ENCODE measurements at places on chromosomes 5 and 9.

GRCh38 chr9:136245219-136246150 lies at the start of gene QSOX2:
Gene QSOX2 (minus strand): TSS chr9:136245812. CDS start chr9:136245803, 9 bp downstream.
- peak; percentile 83 for DNase-seq

DNA sequence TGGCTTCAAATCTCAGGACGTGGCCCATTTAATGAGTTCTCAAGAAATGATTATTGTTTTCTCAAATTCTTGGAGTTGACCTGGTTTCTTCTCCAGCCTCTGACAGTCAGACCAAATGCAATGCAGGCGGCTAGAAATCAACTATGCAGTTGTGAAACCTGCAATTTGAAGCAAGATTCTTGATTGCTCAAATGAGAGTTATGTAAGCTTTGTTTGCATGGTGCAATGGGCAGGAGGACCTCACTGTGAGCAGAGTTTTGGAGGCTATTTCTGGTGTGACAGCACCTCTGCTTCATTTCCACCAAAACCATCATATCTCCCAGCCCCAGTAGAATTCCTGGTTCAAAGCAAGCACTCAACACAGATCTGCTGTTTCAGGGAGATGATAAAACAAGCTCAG lies 500.0 kb upstream of the KLF4 start:
- DNase-seq, result no peak

DNA sequence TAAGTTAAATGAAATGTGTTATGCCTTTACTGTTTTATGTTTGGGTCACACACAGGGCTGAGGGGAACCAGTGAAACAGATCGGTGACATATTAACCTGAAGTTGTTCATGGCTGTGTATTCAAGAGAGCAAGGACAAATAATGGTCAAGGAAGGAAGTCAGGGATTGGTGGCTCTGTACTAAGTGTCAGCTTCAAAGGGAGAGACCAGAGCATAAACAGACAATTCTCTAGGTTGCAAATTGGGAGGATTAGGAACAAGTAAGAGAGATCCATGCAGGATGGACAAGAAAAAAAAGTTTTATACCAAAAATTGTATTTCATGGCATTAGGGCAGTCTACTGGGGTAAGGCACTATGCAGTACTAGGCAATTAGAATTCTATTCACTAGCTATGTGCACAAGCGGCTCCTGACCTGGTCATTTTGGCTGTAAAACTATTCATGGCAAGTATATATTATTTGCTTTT lies 156.3 kb downstream of the PLPPR1 start:
- DNase-seq, result no peak

GRCh38 chr5:163727028-163727427 lies 221.6 kb downstream of the MAT2B start:
- no peak for DNase-seq

- no peak for DNase-seq
Observed at GRCh38 chr5:121384359-121384758, 467.3 kb upstream of the FTMT start.

GRCh38 chr5:54539001-54539400 lies 21.4 kb downstream of the SNX18 start:
- DNase-seq, result no peak

DNA sequence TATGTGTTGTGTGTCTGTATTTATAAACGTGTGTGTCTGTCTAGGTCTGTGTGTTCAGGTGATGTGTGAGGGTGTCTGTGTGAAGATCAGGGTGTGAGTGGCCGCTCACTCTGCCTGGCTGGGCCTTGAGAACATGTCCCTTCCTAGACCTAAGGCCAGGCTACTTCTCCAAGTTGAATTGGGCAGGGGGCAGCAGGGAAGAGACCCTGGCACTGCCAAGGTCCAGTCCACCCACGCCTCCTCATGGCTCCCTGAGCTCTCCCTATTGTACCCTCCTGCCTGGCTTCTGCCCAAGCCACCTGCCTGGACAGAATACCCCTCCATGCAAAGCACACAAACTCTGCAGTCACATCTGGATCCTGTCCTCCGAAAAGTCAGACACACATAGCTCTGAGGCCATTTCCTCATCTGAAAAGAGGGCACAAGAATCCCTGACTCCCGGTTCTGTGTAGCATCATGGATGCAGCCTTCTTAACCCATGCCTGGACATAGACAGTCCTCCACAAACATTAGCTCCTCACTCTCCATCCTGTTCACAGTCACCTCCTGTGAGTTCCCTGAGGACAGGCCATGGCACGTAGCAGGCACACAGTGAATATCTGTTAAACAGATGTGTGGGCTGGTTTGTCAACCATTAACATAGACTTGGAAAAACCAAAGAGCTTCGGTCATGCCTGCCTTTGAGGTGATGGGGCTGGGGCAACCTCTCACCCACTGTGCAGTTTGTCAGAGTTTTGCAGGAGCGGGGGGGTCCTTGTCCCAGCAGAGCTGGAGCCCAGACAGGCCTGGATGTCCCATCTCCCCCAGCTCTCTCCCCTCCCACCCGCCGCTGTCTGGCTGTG lies 167.8 kb upstream of the MVB12B start:
- no peak for DNase-seq

- peak; percentile 95 for DNase-seq
Observed at GRCh38 chr9:34989003-34989945, at the start of gene DNAJB5. Gene DNAJB5 (plus strand): TSS chr9:34989745. CDS start chr9:34990631, 886 bp downstream.

- DNase-seq, result no peak
Observed at GRCh38 chr5:180486636-180487149, 7.5 kb upstream of the CNOT6 start.

DNA sequence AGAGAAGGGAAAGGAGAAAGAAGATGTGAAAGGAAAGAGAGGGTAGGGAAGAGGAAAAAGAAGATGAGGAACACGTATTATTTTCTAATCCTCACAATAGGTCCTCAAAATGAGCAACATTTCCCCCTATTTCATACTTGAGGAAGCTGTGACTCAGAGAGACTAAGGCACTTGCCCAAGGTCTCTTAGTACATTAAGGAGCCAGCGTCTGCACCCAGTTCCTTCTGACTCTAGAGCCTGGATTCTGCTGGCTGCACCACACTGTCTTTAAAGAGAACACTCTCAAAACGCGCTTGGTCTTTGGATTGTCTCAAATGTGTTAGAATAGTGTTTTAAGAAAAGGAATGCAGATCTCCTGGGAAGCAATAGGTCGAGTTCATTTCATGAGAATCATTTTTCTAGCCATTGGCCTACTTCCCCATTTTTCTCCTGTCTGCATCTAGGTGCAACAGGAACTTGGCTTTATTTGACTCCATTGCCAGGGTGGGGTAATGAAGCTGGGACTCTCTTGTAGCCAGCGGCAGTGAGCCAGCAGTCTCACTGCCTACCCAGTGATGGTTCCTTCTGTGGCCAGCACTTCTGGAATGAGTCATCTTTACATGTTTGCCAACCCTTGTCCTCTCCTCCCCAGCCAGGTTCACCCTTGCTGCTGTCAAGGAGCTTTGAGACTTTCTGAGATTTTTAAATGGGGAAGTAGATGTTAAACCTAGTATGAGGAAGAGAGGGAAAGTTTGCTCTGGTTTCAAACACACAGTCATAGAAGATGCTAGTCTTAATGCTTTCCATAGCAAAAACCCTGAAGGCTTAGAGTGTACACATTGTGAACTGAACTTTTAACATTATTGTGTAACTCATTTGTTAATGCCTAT lies 82.7 kb downstream of the DOCK8 start:
- no peak for DNase-seq

- DNase-seq, result no peak
Observed at GRCh38 chr5:86981898-86982297, 285.8 kb upstream of the RASA1 start.

- no peak for DNase-seq
Observed at GRCh38 chr5:165871291-165871690, 2365.9 kb downstream of the MAT2B start.

DNA sequence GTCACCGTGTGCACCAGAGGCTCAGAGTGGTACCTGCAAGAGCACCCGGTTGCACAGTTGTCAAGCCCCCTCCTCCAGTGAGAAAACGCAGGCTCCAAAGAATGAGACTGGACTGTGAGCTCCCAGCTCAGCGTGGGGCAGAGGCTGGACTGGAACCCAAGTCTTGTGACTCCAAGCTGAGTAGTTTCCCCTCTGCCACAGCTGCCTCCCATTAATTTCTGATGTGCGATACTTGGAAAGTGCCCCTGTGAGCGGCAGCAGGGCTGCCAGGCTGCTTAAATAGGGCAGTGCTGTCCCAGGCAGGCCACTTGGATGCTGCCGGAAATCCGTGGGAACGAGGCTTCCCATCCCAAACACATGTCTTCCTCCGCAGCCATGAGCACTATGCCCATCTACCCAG lies 62.2 kb upstream of the ANGPTL2 start:
- no peak for DNase-seq

DNA sequence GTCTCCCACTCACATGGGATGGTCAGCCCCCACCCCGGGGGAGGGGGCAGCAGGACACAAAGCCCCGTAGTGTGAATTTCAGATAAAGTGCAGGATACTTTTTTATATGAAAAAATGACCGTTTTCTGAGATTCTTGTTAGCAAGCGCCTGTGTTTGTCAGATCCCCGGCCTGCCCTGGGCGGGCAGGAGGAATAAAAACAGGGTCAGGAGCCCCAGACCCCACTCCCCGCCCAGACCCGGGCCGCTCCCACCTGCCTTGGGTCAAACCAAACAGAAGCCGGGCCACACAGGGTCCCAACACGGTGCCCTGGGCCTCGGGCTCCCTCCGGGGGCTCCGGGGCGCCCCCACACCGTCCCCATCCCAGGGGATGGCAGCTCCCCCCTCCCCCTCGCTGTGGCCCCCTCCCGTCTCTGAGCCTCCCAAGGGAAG lies 13.5 kb upstream of the NRARP start:
- no peak for DNase-seq

GRCh38 chr5:161283296-161283695 lies 263.2 kb downstream of the GABRB2 start:
- no peak for DNase-seq

GRCh38 chr5:149489605-149490037 lies 61.6 kb downstream of the CSNK1A1 start:
- no peak for DNase-seq

DNA sequence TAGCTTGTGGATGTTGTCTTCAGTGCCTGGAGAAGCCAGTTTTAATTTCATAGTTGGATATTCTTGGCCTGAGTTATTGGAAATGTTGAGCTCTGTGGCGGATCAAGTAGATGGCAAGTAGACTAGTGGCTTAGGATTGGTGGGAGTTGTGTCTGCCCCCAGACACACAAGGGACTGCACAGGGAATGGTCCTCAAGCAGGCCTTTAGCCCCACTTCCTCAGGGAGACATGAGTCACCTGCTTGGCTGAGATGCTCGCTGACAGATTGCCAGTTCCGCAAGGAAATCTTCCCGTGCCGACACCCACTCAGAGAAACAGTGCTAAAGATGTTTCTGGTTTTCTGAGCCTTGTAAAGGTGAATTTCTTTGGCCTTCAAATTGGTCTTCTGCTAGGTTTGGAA lies 18.8 kb upstream of the CATSPER3 start:
- no peak for DNase-seq

- DNase-seq, result no peak
Observed at GRCh38 chr5:150243590-150243989, 46.0 kb downstream of the CAMK2A start.

DNA sequence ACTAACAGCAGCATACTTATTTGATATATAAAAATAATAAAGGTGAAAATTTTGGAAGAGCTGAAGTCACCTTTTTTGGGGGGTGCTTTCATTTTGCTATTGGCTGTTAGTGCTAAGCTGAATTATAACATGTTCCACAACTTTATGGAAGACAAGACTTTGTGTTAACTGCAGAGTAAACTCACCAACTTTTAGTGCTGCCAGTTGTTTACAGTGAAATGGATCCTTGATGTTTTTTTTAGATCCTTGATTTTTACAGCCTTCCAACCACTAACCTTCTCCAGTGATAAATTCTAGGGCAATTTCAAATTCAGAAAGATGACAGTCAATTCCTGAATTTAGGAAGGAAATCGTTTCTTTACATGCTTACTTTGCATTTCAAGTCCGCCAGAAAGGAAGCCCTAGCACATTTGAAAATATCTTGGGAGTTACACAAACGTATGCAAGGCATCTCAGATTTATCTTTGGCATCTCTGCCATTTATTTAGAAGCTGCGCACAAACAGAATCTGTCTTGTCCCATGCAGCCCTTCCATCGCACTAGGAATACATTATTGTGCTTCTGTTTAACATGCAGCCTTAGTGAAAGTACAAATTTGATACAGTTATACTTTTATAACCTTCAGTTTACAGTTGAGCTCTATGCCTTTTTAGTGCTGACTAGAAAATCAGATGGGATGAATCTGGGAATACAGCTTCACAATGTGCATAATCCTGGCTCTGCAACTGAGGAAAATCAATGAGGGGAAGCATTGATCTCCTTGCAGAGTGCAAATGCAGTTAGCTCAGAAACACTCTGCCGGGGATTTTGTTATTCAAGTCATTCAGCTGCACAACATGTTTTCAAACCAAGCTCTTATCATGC lies 142.4 kb upstream of the ZNF608 start:
- no peak for DNase-seq

GRCh38 chr5:170546282-170546681 lies 42.5 kb downstream of the KCNIP1 start:
- no peak for DNase-seq

DNA sequence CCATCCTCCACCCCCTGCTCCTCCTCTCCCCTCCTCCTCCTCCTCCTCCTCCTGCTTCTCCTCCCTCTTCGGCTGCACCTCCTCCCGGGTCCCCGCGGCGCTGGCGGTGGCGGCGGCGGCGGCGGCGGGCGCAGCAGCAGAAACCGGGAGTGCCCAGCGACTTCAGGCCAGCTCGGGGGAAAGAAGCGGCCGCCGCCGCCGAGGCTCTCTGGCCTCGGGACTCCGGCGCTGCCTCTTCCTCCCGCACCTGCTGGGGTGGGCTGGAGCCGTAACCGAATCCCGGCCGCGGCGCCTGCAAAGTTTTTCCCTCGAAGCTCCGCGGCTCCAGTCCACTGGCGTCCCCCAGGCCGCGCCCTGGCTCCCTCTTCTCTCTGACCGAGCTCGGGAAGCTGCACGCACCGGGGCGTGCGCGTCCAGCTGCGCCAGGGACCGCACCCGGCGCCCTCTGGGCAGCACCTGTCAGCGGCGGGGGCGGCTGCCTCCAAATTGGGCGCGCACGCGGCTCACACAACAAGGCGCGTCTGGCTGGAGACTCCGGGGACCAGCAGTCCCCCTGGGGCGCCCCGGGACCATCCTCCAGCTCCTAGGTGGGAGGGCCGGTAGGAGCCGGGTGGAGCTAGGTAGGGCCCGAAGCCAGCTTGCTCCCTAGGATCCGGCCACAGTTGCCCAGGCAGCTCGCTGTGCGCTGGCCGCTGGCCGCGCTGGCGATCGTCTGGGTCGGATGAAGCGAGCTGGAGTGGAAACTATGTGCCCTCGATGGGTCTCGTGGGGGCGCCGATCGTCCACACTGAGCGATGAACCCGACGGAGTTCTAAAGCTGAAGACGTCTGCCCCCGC lies at the start of gene MCTP1:
Gene MCTP1, minus strand, starts transcription at position 523 of the 837 bp plus-strand sequence.
- DNase-seq, result no peak

DNA sequence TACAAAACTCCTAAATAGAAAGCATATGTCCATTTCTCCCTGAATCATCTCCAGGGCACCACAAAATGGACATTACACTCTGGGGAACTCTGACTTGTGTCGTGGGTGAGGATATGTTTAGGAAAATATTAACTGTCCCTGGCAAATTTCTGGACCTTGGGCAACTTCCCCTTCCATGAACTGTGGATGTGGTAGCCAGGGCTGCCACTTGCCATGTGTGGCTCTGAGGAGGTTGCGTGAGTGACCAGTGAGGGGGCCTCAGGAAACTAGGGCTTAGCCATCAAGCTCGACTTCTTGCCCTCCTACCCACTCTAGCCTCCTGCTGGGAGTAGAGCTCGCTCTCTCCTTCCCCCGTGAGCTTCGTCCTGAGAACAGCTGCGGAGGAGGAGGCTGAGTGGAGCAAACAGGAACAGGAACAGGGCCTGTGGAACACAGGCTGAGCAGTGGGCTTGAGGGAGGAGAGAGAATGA lies 13.8 kb upstream of the STC2 start:
- no peak for DNase-seq

All from activated T-helper 9 cell treated with anti-CD3 and anti-CD28 coated beads, Interleukin-2, amount 50 U/mL, for 16 hours (primary cell).